Stimulated activated effector memory CD8-positive, alpha-beta T cell treated with anti-CD3 and anti-CD28 coated beads, Interleukin-12 subunit alpha, Interleukin-12 subunit beta, amount 100 ng/mL, for 72 hours (primary cell): ENCODE measurements at places on chromosomes 4 and X.

- DNase-seq: no peak
Observed at GRCh38 chrX:13419276-13419675, 99.4 kb upstream of the ATXN3L start.

DNA sequence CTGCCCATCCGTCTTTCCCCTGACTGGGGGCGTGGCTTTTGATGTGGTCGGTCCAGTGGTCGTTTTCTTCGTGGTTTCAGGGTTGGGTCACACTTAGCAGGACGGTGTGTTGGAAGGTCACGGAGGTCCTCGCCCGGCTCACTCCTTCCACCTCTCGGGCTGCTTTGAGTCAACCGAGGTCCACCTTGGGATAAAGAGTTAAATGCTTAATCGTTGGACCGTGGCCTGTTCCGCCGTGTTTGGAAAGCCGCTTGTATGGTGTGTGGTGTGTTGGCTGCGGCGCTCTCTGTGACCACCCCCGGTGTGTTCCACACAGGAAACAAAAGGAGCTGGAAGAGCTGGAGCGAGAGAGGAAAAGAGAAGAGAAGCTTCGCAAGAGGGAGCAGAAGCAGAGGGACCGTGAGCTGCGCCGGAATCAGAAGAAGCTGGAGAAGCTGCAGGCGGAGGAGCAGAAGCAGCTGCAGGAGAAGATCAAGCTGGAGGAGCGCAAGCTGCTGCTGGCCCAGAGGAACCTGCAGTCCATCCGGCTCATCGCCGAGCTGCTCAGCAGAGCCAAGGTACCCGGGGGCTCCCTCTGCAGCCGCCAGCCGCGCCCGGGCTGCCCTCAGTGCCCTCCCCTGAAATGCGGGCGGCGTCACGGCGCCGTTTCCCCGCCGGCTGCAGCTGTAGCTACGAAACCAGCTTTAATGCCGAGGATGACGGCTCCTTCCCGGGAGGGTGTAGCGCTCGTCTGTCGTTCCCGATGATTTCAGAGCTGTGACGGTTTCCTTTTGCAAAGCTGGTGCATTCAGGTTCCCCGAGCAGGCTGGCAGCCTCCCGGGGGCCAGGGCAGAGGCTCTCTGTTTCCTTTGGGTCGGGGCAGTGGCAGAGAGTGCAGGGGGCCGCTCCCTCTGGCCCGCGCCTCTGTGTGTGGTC lies 7.7 kb downstream of the AKAP17A start:
- peak; percentile 49 for DNase-seq

- no peak for DNase-seq
Observed at GRCh38 chrX:115912372-115912897, 258.1 kb upstream of the AGTR2 start.

DNA sequence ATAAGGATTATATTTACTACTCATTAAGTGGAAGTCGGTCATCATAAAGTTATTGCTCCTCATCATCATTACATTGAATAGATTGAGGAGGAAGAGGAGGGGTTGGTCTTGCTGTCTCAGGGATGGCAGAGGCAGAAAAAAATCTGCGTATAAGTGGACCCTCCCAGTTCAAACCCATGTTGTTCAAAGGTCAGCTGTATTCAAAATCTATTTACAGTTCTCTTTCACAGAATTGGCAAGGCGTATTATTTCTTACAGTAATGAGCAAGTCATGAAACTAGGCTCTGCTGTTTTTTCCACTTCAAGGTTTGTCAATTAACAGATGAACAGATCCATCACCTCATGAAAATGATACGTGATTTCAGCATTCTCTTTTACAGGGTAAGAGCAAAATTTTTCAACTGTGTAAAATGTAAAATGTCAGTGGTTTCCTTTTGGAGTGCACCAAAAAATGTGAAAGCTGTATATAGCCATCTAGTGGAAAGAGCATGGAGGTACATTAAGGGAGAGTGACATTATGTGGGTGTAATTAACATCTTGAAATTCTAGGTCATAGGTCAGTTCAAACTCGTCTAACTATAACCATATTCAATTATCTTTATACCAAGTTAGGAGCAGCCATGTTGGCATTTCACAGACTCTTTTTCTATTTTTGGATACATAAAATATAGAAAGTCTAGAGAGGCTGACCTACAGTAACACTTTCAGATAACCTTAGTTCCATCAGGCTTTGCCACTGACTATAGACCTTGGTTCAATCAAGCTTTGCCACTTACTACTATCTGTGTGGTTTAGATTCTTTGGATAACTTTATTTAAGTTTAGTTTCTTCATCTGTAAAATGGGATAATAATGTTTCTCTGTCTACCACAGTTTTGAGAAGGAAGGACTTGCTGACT lies 30.1 kb downstream of the NEIL3 start:
- no peak for DNase-seq

GRCh38 chr4:177473991-177474390 lies 31.8 kb upstream of the AGA start:
- no peak for DNase-seq
